ENCODE measurements at places on chromosomes 12 and 14.
A peak's percentile ranks its signal among the peaks of the same experiment; 100 is the strongest.

GRCh38 chr12:2292560-2292959 is 239.8 kb downstream of the CACNA1C start:
- no peak for DNase-seq

GRCh38 chr14:53214384-53214783 is 61.3 kb upstream of the DDHD1 start:
- no peak for DNase-seq

DNA sequence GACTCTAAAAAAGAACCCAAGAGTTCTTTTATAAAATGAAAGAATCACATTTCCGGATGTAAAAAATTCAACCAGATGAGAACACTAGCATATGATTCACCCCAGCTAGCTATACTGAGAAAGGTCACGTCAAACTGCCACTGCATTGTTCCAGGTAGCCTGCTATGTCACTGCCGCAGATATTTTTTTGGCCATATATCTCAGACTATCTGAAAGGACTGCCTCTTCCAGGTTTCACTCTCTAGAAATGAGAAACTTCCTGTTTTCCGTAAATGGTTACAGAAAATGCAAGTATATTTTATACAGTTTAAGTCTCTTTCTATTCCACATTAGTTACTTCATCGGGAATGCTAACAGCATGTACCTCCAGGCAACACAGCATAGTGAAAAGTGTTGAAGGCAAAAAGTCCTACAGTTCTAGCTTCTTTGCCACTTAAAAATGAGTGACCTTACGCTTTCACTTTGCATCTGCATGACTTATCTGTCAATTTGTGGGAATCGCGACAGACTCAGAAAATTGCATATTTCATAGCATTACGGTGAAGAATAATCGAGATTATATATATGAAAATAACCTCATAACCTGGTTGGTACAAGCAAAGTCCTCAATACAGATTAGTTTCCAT is 105.2 kb downstream of the MED13L start:
- DNase-seq, result no peak

- no peak for DNase-seq
Measured at GRCh38 chr14:55582746-55583145, 2.7 kb downstream of the KTN1 start.

DNA sequence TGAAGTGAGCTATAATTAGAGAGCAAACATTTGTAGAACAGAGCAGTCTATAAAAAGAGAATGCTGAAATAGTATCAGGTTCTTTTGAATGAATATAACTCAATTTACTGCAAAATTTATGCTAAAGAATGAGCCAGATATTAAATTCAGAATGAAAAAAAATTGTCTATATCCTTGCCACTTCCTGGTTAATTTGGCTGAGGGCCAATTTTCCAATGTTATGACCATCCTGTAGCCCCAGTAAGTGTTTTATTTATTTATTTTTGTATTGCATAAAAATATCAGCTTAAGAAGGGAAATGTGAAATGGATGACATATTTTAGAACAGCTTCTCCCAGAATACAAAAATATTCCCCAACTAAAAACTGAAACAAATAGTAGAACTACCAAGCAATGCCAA is 263.4 kb downstream of the SOX5 start:
- no peak for DNase-seq

DNA sequence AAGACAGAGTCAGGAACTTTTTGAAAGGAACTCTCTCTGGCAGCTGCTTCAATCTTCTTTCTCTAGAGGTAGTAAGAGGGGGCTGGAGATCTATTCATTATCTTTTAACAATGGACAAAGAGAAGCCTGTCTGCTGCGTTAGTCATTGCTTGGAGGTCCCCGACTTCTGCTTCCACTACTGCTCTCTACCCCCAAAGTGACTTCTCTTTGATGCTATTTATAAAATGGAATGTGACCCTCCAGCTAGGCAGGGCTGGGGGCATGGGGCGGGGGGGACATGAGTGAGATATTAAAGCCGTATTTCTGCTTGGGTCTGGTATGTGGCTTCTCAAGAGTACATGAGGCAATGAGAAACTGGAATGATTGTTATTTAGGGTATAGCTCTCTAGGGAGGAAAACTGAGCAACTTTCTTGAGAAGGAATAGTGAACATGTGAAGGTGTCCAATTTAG is 41.4 kb upstream of the NUDT4 start:
- no peak for DNase-seq

- peak; percentile 46 for DNase-seq
Measured at GRCh38 chr12:32217354-32218310, 111.0 kb downstream of the BICD1 start.

- DNase-seq, result no peak
Measured at GRCh38 chr14:89422181-89422951, 5.3 kb upstream of the FOXN3 start.

DNA sequence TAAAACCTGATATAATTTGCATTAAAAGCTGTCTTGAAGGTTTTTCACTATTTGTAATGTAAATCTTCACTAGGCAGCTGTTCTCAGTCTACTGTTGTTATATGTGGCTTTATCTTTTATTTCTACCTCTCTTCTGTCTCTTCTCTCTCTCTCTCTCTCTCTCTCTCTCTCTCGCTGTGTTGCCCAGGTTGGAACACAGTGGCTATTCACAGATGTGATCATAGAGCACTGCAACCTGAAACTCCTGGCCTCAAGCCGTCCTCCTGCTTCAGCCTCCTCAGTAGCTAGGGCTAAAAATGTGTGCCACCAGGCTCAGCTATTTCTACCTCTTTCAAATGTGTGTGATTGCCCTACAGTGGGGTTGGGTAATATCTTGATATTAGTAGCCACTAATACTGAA is 21.1 kb downstream of the FUT8 start:
- DNase-seq, result no peak

- no peak for DNase-seq
Measured at GRCh38 chr14:70113211-70113610, 75.5 kb downstream of the SLC8A3 start.

- no peak for DNase-seq
Measured at GRCh38 chr12:103566398-103566797, 20.7 kb upstream of the STAB2 start.

GRCh38 chr12:2959505-2960389 is 550 bp downstream of the TEAD4 start:
- no peak for DNase-seq

- DNase-seq, result no peak
Measured at GRCh38 chr14:100656996-100657395, 69.7 kb upstream of the DLK1 start.

- no peak for DNase-seq
Measured at GRCh38 chr14:65103150-65103760, 938 bp upstream of the MAX start.

DNA sequence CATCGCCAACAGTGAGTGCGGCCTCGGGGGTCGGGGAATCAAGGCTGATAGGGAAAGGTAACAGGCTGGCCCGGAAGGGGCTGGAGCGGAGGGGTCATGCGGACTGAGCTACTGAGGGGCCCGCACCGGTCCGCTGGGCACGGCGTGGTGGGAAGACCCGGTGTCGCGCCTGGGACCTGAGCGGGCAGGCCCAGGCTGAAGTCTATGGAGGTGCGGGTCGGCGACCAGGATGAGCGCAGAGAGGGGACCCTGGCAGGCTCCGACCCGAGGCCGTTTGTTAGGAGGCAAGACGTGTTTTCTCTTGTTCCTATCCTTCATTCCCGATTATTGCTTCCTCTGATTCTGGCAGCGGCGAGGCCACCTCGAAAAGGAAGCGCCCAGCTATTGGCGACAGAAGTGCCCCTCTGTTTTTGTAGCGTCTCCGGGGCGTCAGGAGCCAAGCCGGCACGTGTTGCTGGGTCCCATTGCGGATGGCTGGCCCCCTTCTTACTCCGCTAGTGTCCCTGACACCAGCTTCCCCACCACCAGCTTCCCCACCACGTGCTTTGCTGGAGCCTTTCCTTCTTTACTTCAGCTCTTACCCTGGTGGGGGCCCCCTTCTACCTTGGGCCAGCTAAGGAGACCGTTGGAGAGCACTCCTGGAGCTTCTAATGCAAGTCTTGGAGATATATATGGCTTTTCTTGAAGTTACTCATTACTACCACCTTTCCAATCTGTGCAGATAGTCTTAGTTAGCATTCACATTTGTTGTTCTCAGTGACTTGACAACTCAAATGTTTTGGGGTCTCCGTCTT is 653 bp downstream of the PA2G4 start:
- DNase-seq, result no peak

- no peak for DNase-seq
Measured at GRCh38 chr12:32583534-32583933, 95.6 kb upstream of the DNM1L start.

DNA sequence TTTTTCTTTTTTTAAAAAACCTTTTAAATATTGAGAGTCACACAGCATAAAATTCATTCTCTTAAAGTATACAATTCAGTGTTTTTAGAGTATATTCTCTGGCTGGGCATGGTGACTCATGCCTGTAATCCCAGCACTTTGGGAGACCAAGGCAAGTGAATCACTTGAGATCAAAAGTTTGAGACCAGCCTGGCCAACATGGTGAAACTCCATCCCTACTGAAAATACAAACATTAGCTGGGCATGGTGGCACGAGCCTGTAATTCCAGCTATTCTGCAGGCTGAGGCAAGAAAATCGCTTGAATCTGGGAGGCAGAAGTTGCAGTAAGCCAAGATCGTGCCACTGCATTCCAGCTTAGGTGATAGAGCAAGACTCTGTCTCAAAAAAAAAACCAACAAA is 68.4 kb upstream of the BCAT1 start:
- no peak for DNase-seq

DNA sequence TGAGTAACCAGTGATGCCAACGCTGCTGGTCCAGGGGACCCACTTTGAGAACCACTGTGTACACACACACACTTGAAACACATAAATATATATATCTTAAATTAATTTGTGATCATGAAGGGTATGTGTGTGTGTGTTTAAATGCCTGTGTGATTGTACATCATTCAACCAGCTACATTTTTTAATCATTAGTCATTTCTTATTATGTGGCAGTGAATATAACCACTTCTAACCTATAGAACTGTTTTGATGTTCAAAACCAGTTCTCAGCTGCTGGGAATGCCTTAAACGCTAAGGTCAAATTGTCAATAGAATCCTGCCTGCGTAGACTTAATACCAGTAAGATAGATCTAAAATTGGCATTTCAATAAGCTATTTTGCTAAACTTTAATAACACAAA is 330.0 kb downstream of the SYT1 start:
- DNase-seq, result no peak

DNA sequence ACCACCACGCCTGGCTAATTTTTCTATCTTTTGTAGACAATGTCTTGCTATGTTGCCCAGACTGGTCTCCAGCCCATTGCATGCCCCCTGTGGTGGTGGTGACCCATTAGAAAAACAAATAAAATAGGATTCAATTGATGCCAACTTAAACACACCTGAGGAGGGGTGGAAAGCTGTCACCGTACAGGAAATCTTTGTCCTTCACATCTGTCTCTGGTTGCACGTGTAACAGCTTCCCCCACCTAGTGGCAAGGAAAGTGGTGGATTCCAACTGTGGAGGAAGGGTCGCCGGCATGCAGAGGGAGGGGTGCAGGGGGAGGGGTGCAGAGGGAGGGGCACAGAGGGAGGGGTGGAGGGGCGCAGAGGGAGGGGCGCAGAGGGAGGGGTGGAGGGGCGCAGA is 26.1 kb upstream of the GPR68 start:
- no peak for DNase-seq

GRCh38 chr12:28498850-28499249 is 308.6 kb downstream of the CCDC91 start:
- DNase-seq, result no peak

DNA sequence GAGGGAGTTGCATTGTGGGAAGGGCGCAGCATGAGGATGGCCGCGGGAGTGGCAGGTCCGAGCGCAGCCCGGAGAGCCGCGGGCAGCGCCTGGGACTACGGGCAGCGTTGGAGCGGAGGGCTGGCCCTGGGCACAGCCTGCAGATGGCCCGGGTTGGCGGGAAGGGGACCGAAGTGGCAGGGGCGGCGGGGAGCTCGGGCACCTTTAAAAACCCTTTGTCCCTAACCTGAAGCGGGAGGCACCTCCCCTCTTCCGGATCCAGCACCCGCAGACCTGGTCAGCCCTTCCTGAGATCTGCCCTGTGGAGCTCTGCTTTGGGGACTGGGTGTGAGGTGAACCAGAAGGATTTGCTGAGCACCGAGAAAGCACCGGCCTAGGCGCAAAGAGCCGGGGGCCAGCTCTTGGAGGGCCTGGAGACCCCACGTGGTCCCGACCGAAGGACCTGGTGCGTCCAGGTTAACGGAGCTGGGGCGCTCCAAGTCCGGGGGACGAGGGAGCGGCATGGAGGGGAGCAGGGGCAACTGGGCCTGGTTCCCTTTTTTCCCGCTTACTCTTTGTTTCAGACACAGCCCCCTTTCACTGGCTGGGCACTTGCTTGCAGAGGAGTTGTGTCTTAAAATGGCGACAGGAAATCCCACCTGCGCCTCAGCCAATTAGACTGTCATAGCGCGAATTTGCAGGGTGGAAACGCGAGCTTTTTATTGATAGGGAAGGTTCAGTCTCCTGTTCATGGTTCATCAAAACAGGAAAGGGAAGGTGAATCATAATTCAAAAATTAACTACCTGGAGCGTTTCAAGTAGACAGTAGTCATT is 792 bp upstream of the SLC38A1 start:
- no peak for DNase-seq

- peak; percentile 94 for DNase-seq
Measured at GRCh38 chr14:74619672-74620131, 7.7 kb upstream of the LTBP2 start.

DNA sequence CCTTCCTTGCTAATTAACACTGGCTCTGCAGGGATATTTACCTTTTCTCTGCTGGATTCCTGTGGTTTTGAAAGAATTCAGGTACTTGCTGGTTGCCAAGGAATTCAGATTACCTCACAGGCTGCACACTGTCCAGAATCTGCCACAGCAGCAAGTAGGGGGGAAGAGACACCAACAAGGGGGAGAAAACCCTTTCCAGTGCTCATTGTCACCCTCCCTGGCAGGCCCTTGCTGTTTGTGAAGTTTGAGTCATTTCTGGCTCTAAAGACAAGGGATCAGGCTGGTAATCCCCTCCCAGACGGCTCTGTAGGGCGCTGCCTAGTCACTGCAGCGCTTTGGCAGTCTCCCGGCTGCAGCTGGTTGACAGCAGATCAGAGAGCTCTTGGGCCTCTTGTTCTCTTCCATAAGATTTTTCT is 50.8 kb downstream of the TTLL5 start:
- peak; percentile 55 for DNase-seq

DNA sequence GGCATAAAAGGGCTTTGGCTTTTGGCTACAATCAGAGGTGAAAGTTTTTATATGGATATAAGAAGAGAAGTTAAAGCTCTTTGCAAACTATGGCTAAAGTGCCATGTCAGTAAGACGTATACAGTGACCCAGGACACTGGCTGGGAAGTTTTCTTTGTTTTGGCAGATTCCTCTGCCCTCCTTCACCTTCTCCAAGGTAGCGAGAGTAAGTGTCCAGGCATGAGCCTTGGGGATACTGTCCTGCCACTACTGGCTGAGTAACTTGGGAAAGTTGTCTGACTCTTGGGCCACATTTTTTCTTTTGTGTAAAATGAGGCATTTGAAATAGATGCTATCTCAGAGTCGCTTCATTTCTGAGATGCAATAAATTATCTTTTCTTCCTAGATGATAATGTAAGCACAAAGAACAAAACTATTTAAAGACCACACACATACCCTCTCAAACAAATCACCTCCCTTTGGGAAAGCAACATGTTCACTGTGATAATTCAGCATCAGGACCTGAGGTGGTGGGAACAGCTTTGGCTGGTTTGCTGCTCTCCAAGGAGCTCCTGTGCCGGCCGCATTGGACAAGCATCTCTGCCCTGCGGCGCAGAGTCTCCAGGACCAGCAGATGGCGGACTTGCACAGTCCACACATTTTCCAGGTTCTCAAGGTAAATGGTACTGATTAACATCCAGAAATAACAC is 106.3 kb downstream of the PTCSC3 start:
- peak; percentile 17 for DNase-seq
